Gastroesophageal sphincter (tissue), 4 donors: ENCODE measurements at places on chromosomes 2 and 18.

GRCh38 chr2:153416071-153416470 lies 62.5 kb downstream of the RPRM start:
- no peak for ATAC-seq

GRCh38 chr18:37712776-37713175 lies 147.2 kb upstream of the CELF4 start:
- no peak for ATAC-seq

DNA sequence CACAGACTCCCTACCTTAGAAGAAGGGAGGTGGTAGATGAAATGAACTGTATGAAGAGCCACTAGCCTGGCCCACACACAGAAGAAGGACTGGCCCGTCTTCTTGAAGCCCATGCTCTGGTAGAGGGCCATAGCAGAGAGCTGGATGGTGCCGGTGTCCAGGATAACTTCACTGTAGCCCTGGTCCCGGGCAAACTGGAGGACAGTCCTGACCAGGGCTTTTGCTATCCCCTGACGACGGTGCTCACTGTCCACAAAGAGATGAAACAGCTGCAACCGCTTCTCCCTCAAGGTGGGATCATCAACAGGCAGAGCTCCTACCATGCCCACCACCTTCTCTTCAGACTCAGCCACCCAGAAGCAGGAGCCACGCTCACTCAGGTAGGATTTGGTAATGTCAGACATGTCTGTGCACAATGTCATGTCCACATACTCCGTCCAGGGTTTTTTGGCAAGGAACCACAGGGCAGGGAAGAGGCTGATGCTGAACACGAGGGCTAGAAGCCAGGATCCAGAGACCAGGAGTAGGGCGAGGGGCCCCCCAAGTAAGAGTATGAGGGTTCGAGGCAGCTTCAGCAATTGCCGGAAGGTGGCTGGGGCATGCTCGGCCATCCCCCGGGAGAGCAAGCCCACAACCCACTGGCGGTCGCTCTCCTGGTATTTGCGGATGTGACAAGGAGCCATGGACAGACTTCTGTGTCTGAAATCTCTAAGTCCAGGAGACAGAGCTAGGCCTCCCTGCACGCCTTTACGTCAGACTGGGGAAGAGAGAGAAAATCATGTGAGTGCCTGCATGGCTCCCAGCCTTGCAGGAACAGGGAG lies 1.1 kb downstream of the NAT8 start:
- ATAC-seq, result no peak

- ATAC-seq, result no peak
These were observed 64.4 kb downstream of the LONRF2 start for GRCh38 chr2:100257939-100258338.

DNA sequence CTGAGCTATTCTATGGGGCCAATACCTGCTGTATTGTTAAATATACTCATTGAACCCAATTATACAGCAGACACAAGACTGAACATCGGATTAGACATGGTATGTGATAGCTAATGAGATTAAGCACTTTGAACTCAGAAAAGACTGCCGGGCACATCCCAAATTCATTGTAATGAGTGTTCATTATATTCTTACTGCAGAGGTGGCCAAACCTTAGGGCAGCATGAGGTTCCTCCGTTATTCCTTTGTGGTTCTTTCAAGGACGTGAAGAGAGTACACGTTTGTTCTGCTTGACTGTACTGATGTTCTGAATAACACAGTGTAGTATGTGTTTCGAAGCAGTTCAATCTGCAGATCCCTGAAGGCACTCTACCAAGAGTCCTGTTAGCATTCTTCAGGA lies 78.4 kb downstream of the KIF5C start:
- no peak for ATAC-seq

DNA sequence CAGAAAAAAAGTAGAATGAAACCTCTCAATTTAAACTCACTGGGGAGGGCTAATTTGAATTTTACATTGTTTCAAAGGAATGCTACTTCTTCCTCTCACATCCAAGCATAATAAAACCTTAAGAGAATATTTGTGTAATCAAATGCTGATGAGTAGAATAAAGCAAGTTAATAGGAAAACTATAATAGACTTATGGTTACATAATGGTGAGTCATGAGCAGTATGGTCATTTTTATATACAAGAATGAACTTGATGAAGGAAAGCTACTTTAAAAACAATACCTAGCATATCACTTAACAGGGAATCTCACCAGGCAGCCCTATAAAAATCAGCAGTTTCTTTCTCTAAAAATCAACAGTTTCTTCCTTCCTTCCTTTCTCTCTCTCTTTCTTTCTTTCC lies 80.3 kb downstream of the VSNL1 start:
- ATAC-seq, result no peak

GRCh38 chr2:48753228-48753627 lies 2.3 kb downstream of the LHCGR start:
- ATAC-seq, result no peak

- ATAC-seq, result no peak
These were observed 149.3 kb downstream of the TTC32 start for GRCh38 chr2:19752500-19752899.

- no peak for ATAC-seq
These were observed 453.4 kb upstream of the SLC14A2 start for GRCh38 chr18:45161850-45162249.

DNA sequence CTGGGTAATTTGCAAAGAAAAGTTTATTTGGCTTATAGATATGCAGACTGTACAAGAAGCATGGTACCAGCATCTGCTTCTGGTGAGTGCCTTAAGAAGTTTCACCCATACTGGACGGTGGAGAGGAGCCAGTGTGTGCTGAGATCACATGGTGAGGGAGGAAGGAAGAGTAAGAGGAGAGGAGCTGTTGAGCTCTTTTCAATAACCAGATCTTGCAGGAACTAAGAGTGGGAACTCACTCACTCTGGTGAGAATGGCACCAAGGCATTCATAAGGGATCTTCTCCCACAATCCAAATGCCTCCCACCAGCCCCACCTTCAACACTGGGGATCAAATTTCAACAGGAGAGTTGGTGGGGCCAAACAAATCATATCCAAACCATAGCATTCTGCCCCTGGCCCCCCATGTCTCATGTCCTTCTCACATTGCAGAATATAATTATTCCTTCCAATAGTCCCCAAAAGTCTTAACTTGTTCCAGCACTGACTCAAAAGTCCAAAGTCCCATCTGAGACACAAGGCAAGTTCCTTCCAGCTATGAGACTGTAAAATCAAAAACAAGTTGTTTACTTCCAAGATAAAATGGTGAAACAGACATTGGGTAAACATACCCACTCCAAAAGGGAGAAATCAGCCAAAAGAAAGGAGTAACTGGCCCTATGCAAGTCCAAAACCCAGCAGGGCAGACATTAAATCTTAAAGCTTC lies 11.7 kb upstream of the TMEM37 start:
- no peak for ATAC-seq

- no peak for ATAC-seq
These were observed 90.4 kb upstream of the UNC80 start for GRCh38 chr2:209681201-209681735.

DNA sequence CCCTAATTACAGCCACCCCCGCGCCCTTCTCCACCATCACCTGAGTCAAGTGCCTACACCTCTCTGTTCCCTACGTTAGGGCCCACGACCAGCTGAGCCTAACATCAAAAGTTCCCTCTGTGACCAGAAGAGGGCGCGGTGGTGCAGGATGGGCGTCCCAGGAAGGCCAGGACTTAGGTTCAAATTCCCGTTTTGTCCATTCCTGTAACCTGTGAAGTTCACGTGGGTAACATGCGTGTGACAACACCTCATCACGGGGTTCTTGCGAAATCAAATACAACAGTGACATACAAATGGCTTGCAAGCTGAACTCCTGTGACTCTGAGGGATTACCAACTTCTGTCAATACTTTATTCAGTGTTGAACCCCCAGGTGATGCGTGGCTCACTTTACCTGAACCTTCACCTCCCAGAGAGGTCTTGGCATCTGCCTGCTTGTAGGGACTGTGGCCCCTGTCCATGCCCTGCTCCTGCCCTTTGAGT lies 207.9 kb downstream of the ARL4C start:
- peak; percentile 56 for ATAC-seq

- no peak for ATAC-seq
These were observed 290.4 kb upstream of the POU3F3 start for GRCh38 chr2:104563398-104563996.

GRCh38 chr2:44652701-44653100 lies 288.8 kb upstream of the SIX3 start:
- ATAC-seq, result no peak

DNA sequence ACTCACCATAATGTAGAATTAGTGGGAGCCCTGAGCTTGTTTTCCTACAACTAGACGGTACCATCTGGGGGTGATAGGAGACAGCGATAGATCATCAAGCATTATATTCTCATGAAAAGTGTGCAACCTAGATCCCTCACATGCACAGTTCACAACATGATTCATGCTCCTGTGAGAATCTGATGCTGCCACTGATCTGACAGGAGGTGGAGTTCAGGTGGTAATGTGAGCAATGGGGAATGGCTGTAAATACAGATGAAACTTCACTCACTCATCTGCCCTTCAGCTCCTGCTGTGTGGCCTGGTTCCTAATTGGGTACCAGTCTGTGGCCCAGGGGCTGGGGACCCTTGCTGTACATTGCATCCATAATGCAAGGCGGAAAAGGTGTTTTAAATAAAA lies 60.7 kb downstream of the USP34 start:
- no peak for ATAC-seq

DNA sequence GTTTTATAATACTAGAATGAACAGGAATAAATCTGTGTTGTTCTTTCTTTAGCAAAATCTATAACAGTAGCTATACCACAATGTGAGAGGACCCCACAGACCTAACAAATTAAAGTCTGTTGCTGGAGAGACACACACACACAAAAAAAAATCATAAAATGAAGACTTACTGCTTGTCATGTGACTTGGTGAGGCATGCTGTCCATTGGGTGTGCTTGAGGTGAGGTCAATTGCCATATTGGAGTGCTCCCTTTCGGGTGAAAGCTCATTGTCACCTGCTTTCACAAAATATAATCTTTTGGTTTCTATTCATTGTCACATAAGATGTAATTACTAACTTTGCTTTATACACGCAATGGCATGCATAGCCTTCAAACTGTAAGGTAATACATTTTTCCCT lies 3.9 kb downstream of the IKZF2 start:
- no peak for ATAC-seq

DNA sequence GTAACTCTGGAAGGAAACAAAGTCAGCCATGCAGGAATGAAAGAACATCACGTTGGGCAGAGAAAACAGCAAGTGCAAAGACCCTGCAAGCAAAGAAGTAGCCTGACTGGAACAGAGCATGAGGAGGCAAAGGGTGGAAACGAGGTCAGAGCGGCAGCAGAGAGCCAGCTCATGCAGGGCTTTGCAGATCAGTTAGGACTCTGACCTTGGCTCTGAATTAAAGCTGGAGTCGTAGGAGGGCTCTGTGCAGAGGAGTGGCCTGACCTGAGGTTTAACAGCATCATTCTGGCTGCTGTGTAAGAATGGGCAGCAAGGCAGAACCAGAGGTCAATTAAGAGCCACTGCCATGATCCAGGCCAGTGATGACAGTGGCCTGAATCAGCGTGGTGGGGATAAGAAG lies 220.7 kb downstream of the PRKCE start:
- ATAC-seq, result no peak
